ENCODE measurements at places on chromosomes 3 and 15.

- DNase-seq, result no peak
Observed at GRCh38 chr3:46193436-46193835, 14.7 kb downstream of the CCR1 start.

DNA sequence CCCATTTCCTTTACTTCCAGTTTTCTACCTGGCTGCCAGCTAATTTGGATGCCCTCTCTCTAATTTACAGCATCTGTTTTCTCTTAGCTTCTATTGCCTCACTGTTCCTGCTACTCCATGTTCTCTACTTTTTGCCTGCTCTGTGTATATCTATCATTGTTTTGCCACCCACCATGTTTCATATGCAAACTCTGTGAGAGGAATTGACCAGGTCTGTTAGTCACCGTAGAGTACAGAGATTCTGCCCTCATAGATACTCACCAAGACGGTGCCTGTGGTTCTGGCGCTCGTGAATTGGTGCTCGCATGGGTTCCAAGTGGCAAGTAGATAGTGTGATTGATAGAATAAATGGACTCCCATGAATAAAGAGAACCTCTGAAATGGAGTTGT is 288.8 kb downstream of the CNTN6 start:
- no peak for DNase-seq

GRCh38 chr3:179073816-179074215 is 2.2 kb upstream of the ZMAT3 start:
- DNase-seq, result no peak

- DNase-seq, result no peak
Observed at GRCh38 chr3:77348244-77348855, 308.5 kb downstream of the ROBO2 start.

DNA sequence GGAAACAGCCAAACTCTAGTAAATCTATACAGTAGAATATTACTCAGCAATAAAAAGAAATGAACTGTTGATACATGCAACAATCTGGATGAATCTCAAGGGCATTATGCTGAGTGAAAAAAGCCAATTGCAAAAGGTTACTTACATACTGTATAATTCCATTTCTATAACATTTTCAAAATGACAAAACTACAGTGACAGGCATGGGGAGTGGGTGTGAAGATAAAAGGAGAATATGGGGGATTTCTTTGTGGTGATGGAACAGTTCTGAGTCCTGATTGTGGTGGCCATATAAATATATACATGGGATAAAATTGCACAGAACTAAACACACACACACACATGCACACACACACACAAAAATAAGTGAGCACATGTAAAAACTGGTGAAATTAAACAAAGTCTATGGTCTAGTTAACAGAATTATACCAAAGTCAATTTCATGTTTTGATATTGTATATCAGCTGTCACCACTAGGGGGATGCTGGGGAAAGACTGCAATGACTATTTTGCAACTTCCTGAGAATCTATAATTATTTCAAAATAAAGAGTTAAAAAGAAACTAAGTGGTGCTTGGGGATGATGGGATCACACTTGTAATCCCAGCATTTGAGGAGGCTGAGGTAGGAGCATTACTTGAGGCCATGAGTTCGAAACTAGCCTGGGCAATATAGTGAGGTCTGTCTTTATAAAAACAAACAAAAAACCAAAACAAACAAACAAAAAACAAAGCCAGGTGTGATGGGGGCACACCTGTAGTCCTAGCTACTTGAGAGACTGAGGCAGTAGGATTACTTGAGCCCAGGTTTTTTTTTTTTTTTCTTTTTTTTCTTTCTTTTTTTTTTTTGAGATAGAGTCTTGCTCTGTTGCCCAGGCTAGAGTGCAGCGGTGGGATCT is 66.0 kb downstream of the SPTSSB start:
- DNase-seq, result peak; percentile 32

- DNase-seq, result no peak
Observed at GRCh38 chr15:71472566-71472965, 337.8 kb upstream of the NR2E3 start.

GRCh38 chr3:18813300-18813699 is 335.0 kb upstream of the KCNH8 start:
- no peak for DNase-seq

DNA sequence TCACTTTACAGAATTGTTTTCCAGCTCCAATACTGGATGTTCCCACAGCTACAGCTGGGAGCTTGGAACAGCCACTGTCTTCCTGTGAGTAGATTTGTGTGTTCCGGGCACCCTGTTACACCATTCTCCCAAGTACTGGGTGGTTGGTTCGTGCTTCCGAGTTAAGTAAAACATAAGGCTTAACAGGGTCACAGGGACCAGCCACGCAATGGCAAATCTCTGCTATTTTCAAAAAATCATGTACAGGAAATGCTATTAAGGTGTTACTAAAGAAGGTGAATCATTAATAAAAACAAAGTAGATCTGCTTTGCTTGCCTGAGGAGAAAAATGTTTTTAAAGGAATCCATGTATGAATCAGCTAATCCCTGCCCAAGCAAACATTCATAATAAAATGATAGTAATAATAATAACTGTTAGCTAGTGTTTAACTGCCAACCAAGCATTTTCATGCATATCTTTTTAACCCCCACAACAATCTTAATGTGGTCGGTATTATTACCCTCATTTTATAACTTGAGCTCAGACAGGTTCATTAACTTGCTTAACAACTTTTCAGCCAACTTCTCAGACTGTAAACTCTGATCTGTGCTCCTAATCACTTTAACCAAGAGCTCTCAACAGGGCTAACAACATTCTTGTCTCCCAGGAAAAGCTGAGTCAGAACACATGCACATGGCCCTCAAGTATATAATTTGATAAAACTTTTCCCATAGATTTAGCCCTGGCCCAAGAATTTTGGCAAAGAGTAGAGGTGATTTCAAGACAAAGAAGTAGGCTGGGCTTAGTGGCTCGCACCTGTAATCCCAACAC is 2.7 kb upstream of the C2CD4A start:
- DNase-seq, result no peak

- no peak for DNase-seq
Observed at GRCh38 chr15:74141591-74141990, 11.2 kb downstream of the ISLR2 start.

DNA sequence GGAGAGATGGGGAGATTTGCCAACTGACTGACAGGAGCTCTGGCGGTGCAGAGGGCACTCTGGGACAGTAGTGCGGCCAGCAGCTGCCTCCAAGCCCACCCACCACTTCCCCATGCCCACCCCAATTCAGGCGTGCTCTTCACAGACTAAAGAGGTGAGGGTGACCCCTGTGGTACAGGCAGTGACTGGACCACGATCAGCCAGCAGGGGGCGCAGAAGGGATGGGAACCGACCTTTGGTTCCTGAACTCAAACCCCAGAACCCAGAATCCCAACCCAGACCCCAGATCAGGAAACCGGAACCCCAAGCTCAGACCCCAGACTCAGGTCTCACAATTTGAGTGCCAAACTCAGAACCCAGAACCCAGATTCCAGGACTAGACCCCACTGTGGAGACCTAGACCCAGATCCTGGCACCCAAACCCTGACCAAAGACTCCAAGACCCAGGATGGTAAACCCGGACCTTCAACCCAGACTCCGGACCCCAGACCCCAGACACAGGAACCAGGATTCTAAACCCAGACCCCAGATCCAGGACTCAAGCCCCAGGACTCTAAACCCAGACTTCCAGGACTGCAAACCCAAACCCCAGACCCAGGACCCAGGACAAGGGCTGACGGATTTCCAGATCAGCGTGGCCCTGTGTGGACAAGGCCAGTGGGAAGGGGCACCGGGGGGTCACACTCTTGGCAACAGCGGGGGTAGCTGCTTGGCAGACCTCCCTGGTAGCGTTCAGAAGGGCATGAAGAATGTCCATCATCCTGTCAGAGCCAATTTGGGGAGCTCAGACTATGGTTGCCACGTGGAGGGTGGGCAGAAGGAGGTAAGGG is 3.7 kb upstream of the MYL3 start:
- peak; percentile 85 for DNase-seq

- DNase-seq, result no peak
Observed at GRCh38 chr15:38010395-38010794, 76.0 kb downstream of the TMCO5A start.

DNA sequence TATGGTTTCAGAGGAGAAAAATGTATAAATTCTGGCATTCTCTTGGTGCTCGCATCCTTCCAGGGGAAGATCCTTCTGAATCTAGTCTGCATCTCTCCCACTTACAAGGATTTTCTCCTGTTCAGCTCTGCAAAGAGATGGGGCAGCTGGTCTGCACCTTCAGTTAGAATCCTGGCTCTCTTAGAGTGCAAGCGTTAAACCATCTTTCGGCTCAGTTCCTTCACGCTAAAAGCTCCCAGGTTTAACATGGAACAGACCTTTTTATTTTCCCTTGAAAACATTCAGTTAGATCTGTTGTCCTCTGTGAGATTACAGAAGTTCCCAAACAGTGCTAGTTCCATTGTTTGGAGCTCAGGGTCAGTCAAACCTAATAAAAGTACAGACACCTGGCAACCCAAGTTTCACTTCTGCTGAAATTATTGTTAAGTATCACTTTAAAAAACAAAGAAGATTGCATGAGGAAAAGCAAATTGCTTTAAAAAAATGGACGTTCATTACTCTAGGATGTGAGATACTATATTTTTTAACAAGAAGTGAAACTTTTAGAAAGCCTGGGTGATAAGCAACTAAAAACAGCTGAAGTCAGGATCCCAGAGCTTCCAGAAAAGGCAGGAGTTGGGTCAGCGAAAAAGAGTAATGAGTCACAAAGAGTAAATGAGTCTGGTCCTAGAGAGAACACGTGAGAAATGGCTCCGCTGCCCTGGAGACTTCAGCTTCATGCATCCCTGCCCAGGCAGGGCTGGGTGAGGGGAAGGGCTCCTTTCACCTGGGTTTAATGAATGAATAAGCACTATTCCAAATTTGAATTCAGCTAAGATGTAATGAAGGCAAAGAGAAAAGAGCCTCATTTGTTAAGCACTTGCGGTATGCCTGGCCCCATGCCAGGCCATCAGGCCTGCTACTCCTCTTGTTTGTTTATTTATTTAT is 63.3 kb downstream of the ABTB1 start:
- DNase-seq, result peak; percentile 52

GRCh38 chr3:162292409-162292808 is 795.8 kb downstream of the OTOL1 start:
- no peak for DNase-seq

DNA sequence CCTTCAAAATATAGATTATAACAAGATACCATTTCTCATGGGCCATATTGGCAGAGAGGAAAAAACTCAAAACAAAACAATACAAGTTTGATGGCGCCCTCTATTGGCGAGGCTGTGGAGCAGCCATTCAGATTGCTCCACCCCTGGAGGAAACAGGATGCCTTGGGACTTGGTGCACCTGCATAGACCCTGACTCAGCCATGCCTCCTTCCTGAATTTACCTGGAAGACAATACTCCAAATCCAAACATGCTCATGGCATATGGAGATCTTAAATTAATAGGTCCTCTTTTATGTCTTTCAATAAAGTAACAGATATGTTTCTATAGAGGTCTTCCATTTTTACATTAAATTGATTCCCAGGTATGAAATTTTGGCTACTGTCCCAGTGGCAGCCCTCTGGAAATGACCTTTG is 90.0 kb downstream of the APBA2 start:
- peak; percentile 45 for DNase-seq

GRCh38 chr3:40923143-40923542 is 276.2 kb upstream of the CTNNB1 start:
- DNase-seq, result no peak

DNA sequence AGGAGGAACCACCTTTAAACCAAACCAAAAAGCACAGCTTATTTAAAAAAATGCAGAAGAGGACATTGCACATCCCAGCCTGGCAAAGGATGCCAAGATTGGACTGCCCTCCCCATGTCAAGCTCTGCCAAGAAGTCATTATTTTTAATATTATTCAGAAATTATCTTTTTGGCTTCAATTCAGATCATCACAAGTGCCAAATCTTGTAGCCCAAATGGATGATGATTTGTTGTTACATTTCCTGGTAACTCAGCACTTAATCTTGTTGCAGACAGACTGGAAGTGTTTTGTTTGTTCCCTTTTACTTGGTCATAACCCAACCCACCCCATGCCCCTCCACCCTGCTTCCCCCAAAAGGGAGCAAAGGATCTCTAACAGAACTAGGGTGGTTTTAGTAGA is 28.1 kb upstream of the LXN start:
- no peak for DNase-seq

GRCh38 chr15:48147358-48147757 is 26.6 kb downstream of the SLC24A5 start:
- no peak for DNase-seq

GRCh38 chr3:138850151-138850550 is 15.4 kb upstream of the PIK3CB start:
- DNase-seq, result no peak

DNA sequence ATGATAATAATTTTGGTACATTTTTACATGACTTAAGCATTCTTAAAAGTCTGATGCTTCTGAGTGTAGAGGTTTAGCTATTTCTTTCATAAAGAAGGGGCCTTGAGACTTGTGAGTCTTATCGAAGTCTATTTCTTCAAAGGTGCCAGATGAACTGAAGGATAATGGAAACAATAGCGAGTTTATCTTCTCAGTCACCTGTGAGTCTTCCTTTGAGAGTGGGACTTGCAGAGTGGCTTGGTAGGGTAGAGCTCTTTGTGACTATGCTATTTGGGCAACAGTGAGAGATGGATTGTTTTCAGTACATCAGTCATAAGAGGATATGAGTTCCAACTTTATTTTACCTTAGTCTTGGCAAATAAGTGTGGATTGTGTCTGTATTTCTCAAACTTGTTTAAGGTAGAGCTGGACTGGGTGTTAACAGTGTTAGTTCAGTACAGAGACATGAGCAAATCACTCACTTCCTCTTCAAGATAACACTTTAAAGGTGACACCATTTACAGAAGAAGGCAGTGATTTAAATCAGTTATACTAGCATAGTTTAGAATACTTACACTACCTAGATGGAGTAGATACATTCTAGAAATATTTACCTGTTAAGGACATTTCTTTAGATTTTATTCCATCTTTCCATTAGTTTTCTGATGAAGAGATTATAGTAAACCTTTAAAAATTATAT is 3.2 kb downstream of the AKAP13 start:
- no peak for DNase-seq

DNA sequence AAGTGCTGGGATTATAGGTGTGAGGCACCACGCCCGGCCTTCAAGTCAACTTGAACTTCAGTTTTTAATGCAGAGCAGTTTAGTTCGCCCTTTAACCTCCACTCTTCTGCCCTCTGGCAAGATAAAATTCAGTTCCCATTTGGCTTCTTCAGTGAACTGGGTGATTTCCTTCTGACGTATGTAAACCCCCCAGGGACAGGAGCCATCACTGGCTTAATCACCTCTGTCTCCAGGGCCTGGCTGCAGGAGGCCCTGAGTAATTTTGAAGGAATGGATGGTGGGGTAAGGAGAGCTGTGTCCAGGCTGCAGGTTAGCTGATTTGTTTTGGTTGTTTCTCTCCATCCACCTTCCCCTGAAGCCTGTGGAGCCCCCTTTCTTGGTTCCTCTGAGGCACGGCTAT is 11.9 kb downstream of the MCM2 start:
- no peak for DNase-seq

DNA sequence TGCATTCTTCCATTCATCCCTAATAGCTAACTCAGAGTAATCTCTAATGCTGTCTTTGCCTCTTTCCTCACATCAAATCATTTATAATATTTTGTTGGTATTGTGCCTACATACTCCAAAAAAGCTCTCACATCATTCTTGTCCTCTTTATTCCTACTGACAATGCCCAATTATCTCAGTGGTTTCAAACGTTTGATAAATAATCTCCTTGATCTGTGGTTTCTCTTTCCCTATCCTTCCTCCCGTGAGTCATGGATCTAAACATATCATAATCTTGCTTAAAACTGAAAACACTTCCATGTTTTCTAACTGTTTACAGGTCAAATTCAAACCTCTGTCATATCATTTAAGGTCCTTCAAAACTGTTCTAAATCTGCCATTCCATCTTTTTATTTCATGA is 115.1 kb downstream of the CNTN6 start:
- no peak for DNase-seq

GRCh38 chr3:122103821-122104514 is 48.8 kb downstream of the CD86 start:
- DNase-seq, result no peak

All from AG08396 (cell line).